ENCODE measurements at places on chromosomes 4 and X.

DNA sequence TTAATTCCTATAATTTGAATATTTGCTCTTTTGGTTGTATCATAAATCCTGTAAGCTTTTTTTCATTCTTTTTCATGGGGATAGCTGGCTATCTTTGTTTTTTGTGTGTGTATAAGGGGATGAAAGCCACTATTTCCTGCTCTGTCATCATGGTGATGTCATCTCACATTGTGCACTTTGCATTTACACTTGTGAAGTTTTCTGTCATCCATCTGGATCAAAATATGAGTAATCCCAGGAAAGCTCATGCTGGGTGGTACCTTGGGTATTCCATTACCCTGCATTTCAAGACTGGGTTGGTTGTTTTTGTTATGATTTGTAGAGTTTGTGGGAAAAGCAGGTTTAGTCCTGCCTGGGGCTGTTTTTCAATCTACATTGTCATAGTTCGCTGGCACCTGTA, 367.3 kb downstream of the CHIC1 start:
- DNase-seq: no peak

- DNase-seq: no peak
These were observed 390.8 kb upstream of the BOD1L1 start for GRCh38 chr4:14018191-14018853.

DNA sequence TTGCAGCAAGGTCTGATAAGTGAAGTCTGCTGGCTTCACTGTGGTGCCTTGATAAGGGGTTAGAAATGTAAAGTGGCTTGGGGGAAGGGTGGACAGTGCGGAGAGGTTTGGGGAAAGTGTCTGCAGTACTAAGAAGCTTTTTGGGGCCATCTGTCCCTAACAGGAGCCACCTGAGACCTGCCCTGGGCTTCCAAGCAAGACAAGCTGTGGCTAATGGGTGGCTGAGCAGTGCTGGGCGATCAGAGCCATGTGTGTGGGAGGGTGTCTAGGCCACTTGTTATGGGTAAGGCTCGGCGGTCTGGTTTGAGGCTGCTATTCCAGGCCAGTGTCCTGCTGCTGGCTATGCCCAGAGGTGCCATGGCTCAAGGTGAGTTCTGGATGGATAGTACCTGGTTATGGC, 185.4 kb upstream of the MTMR8 start:
- no peak for DNase-seq

DNA sequence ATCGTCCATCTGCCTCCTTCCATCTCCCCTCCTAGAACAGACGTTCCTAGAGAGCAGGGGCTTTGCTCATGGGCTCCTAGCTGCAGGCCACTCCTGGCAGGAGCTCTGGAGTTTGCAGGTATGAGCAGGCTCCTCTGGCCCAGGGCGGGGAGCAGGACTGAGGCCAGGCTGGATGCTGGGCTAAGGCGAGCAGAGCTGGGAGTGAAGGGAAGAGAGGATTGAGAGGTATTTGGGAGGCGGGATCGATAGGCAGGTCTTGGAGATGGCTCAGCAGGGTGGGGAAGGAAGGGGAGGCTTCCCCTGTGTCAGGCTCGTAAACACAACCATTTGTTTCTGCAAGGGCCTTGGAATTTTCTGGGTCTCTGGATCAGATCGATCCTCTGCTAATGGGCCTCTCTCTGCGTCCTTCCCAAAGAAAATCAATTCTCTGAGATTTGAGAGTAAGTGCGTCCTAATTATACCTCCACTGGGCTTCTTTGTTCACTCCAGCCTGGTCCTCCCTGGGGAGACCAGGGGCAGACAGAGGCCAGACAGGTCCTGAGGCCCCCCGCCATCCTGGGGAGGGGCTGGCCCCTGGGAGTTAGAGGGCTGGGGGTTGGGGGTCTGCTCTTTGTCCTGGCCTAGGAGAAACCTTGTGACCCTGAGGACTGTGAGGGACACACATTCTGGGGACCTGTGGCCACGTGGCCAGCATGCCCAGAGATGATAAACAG, 94.8 kb upstream of the PSAPL1 start:
- DNase-seq: no peak

Measured in NCI-H748 treated with DMSO at 0.1 percent for 48 hours (cell line).